ENCODE measurements at places on chromosomes 7 and 10. TPM values are rescaled to one million over a fixed set of nuclear protein-coding genes. Genes with fewer than 3 reads are reported as not detected.

DNA sequence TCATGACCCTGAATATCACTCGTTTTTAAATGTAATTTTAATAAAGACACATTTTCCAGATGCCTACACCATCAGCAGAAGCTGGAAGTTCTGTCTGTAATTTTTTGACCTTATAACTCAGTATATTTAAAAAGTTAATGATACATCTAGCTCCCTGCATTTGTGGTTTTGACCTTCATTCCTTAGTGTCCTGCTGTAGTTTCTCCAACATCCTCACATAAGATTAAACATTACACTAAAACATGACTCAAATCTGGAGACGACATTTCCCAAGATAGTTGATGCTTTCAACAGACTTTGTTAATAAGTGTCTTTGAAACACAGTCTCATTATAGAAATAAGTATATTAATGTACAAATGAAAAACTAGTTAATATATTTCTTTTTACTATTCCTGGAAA, 363.1 kb downstream of the POM121L12 start:
- no peak for DNase-seq

DNA sequence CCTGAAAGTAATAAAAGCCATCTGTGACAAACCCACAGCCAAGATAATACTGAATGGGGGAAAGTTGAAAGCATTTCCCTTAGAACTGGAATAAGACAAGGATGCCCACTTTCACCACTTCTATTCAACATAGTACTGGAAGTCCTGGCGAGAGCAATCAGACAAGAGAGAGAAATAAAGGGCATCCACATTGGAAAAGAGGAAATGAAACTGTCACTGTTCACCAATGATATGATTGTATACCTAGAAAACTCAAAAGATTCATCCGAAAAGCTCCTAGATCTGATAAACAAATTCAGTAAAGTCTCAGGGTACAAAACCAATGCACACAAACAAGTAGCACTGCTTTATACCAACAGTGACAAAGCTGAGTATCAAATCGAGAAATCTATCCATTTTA, 581.7 kb upstream of the TEX47 start:
- no peak for DNase-seq

DNA sequence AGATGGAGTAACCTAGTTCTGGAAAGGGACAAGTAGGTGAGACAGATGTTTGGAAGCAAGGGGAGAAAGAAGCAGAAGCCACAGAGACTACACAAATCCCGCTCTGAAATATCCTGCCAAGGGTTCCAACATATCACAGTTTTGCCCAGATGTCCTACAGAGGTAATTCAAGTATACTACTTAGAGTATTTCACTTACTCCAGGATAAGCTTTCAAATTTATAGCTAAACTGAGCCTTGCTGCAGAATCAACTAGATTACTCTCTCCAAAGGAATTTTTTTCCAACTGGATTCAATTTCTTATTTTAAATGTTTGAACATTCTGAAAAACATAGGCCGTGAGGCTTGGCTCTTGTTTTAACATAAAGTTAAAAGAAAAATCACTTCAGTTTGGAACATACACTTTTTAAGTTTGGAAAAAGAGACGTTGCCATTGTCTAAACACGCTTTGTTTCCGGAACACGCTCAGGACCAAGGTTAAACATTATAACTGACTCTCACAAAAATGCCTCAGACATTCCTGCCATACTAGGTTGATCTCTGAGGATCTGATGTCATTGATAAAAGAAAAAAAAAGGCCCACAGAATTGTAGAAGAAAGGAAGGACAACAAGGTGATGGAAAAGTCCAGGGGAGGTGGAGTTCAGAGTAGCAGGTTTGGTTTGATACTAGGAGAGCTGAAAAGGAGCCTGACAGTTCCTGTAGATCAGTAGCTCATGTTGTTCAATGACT, 74.8 kb downstream of the FAM185A start:
- DNase-seq, result no peak

VSTM4 gene
- polyA plus RNA-seq, result not detected

DNA sequence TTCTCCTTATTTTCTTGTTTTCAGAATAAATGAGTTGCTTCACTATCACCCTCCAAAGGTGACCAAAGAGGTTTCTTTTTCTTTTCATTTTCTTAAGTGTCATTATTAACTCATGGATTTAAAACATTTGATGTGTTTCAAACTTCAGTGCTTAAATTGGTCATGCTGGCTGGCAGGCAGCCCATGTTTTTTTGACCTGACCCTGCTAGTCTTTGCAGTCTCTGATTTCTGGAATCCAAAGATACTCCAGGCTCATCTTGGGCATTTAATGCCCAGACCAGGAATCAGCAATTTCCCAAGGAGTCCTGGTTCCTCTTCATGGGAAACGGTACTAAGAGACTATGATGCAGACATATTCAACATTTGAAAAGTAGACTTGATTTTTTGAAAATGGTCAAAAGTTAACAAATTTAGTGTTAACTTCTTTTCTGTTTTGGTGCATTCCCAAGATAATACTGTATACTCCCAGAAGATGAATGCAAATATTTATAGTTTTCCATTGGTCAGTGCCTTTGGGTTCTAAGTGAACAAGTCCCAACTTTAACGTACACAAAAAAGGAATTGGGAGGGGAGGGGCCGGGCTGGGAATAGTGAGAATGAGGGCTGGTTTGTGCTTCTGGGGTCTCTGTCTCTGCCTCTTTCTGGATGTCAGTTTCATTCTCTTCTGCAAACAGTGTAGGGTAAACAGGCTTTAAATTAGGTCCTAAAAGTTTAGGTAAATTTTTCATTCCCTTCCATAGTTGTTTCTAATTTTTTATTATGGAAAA, 19.8 kb downstream of the NUB1 start:
- no peak for DNase-seq

DNA sequence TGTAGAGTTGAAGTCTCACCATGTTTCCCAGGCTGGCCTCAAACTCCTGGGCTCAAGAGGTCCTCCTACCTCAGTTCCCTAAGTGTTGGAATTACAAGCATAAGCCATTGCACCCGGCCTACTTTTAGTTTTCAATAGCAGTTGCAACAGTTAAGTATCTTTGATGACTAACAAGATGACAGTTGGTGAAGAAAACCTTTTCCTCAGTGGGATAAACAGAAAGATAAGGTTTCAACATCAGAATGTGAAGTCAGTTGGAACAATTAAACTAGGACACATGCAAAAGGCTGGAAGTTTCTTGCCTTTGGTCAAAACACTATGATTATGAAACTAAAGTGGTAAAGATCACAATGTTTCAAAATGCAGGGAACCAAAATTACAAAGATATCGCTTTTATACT, 169.2 kb downstream of the ZNF438 start:
- no peak for DNase-seq

RSBN1L gene
- polyA plus RNA-seq, result 9.6 TPM

KLLN gene
- polyA plus RNA-seq, result 0.10 TPM

DNA sequence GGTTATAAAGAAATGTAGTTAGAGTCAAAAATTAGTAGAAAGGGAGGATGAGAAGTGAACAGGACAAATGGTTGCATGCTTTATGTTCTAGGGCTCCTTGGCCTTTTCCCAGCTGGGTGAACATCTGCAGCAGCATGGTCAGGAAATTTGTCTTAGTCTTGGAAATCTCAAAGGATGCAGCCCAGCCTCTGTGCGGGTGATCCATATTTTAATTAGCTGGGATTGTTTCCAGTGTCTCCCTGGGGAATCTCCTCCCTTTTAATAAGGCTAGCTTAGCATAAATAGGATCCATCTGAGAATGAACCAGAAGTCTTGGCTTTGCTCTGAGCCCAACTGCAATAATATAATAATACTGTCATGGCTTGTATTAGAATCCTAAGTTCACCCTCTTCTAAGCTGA, 198.3 kb downstream of the PRKG1 start:
- DNase-seq, result no peak

NPM3 gene
- polyA plus RNA-seq, result 71.6 TPM
